Stimulated activated CD4-positive, alpha-beta T cell treated with anti-CD3 and anti-CD28 coated beads, Interleukin-15, amount 100 ng/mL, for 1 hour (primary cell): ENCODE measurements at places on chromosomes 6 and 20.

- DNase-seq: no peak
Observed at GRCh38 chr6:116409756-116410155, 39.0 kb downstream of the DSE start.

DNA sequence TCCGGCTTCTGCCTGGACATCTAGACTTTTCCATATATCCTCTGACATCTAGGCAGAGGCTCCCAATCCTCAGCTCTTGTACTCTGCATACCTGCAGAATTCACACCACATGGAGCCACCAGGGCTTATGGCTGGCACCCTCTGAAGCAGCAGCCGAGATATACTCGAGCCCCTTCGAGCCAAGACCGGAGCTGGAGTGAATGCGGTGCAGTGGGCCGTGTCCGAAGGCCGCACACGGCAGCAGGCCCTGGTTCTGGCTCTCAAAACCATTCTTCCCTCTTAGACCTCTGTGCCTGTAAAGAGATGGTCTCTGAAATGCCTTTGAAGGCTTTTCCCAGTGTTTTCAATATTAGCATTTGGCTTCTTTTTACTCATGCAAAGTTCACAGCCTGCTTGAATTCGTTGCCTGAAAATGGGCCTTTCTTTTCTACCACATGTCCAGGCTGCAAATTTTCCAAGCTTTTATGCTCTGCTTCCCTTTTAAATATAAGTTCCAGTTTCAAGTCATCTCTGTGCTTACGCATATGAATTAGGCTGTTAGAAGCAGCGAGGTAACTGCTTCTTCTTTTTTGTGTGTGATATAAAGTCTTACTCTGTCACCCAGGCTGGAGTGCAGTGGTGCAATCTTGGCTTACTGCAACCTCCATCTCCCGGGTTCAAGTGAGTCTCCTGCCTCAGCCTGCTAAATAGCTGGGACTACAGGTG lies 3.8 kb upstream of the SIRPB1 start:
- no peak for DNase-seq

DNA sequence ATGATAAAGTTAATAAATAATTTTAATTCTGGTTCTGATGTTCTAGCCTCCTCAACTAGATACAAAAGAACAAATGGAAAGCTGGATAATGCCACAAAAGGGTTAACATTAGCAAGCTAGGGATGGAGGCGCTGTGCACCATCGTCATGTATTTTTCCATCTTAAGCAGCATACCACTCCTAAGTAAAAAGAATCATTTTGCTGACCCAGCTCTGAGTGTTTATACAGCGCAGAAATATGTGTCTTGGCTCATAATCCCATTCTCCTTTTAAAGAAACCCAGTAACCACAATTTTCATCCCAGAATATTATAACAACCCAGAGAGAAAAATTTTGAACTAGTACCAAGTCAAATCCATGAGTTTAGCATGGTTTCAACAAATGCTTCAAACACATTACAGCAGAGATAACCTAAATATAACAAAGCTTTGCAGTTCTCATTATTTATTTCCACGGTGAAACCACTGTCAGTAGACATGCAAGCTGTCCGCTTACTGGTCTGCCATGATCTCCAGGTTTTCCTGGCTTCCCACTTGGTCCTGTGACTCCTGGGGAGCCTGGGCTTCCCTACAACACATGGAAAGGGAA lies 111.1 kb downstream of the COL12A1 start:
- no peak for DNase-seq

DNA sequence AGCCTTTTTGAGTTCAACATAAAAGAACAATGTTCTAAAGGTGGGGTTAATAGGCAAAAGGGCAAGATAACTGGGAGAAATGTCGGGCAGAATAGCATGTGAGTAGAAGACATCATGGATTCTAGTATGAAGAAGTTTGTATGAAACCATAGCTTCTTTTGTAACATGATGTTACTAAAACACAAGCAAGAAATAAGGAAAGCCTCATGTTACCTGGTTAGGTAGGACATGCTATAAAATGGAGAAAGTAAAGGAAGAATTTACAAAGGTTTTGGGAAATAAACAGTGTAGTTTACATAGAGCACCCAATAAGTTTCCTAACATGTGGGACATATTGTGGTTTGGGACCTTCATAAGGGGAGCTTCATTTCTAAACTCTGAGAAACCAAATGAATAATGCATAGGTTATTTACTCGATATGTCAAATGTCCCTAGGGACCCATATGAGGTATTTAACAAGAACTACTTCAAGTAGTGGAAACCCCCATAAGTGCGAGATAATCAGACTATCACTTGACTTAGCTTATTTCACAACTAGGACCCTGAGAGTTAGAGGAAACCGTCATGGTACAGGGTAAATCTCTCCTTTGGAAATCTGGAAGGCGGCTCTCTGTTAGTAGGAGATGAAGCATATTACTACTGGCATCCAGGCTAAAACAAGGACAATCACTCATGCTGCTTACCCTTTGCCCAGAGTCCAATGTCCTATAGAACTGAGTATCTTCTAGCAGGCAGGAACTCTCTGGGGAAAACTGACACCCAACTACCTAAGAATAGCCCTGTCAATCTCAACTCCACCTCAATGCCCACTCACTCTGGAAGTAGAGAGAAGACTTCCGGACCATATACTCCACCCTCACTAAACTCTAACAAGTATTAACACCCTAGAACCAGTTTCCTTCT lies 57.5 kb downstream of the ILRUN start:
- no peak for DNase-seq

DNA sequence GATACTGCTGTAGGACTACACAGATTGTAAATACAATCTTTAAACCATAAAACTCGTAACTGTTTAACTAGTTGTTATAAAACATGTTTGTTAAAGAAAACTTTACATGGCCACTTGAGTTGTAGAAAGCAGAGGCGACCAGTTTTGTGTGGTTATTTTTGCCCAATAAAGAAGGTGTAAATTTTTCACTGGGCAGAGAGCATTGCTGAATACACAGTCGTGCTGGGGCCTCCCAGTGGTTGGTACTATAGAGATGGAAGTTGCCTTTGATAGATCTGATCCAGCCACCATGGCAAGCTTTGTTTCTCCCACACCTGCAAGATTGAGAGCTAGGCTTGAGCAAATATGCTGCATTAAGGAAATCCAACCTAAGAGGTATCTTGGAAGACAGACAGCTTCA lies 34.0 kb upstream of the YWHAB start:
- no peak for DNase-seq

DNA sequence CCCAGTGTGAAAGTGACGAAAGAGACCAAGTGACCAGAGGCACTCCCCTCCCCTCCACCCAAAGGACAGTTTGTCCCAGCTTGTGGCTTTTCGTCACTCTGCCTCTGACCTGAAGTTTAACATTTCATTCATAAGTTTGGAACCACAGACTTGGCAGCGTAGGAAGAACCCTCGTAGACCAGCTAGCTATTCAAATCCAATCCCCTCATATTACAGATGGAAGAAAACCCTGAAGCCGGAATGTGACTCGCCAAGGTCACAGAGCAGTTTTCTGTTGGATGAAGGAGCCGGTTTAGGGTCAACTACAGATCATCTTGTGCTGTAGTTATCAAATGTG lies 3.9 kb upstream of the SYS1 start:
- no peak for DNase-seq
